ENCODE measurements at places on chromosomes 1 and 21.

DNA sequence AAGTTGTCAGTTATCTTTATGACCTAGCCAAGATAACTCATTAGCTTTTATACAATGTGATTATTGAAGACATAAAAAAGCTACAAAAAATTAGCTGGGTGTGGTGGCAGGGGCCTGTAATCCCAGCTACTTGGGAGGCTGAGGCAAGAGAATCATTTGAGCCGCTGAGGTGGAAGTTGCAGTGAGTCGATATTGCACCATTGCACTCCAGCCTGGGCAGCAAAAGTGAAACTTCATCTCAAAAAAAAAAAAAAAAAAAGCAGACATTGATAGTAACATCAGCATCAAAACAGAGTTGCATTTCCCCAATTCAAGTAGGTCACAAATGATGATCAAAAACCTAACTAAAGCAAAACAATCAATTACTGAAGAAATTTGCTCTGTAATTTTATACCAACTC lies 191.4 kb downstream of the PTGER3 start:
- no peak for DNase-seq

GRCh38 chr1:241640867-241641622 lies 876 bp upstream of the CHML start:
- DNase-seq = no peak

DNA sequence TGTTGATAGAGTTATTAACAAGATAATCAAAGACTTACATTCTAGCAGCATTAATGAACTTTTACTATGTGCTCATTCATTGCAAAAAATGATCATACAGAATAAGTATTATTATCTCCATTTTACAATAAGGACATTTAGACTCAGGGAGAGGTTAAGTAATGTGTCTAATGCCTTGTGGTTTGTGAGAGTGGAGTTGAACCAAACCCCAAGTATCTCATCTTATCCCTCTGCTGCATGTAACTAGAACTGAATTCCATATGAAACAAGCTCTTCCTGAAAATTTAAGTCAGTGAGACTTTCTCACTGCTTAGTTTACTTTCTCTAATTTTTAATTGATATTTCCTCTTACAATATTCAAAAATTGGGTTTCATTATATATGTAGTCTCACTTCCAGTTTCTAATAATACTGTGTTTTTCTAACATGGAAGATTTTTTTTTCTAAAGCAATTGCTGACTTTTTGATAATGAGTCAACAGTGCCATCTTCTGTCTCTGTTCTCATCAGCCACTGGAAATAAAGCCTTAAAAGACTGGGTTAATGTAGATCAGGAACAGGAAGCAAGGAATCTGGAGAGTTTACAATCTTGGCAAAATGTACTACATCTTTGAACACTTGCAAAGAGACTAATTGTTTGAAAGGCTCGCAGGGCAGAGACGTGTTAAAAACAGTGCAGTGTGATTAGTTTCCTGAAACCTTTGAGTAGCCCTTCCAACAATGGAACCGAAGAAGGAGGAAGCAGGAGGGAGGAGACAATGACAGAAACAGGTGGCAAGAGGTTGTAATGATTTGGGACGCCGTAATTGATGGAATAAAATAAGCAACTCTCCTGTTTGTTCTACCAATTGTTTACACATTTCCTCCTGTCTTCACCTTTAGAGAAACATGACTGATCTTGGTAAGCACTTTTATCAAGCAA lies 567.6 kb downstream of the MRPL39 start:
- DNase-seq = no peak

DNA sequence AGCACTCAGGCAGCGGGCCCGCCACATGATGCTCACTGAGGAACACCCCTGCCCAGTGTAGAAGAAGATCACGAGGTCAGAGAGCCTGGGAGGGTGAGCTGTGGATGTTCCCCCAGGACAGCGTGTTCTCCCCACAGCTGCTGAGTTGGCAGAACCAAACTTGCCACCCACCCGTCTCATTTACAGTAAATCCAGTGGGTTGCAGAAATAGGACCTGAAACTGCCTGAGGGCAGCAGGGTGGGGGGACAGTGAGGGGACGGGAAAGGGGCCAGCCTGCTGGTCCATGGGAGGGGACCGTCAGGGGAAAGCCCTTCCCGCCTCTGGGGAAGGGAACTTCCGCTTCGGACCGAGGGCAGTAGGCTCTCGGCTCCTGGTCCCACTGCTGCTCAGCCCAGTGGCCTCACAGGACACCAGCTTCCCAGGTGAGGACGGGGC lies at the start of gene C1QB:
Gene C1QB, plus strand, starts transcription at position 356 of the 436 bp plus-strand sequence. CDS start 6,227 bp downstream, outside the sequence.
- no peak for DNase-seq

DNA sequence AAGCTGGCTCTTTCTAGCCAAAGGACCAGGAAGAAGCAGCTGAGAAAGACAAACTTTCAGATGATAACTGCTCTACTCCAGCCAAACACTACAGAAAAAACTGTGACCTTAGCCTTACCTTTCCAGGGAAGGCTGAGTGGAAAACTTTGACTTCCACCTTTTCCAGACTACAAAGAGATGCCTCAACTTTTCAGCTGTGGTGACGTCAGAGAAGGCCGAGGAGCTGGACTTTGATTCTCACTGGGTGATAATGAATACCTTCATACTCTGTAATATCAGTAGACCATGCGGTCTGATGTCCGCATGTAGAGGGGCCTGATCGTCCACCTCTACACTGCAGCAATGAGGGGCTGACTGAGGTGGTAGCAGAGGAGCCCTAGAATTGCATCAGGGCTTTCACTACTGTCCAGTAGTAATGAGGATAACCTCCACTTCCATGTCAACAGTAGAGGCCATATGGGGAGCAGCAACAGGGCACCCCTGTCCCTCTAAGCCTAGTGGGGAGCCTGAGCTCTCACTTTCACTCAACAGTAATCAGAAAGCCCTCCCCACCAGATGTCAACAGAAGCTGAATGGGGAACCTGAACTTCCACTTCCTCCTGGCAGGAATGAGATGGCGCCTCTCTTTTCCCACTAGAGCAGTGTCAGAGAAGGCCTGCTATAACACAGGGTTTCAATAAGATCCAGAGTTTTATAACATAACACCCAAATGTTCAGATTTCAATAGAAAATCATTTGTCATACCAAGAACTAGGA lies 28.4 kb upstream of the PADI1 start:
- DNase-seq = no peak

GRCh38 chr1:219302697-219303096 lies 129.0 kb downstream of the LYPLAL1 start:
- no peak for DNase-seq

GRCh38 chr21:29078869-29079767 lies 5.7 kb upstream of the CCT8 start:
- DNase-seq = no peak

GRCh38 chr1:44409757-44410156 lies 4.7 kb downstream of the RNF220 start:
- no peak for DNase-seq

GRCh38 chr1:205972081-205972480 lies 28.8 kb upstream of the SLC26A9 start:
- DNase-seq = no peak

- DNase-seq = no peak
Observed at GRCh38 chr1:9399510-9400424, 107.1 kb downstream of the SPSB1 start.

DNA sequence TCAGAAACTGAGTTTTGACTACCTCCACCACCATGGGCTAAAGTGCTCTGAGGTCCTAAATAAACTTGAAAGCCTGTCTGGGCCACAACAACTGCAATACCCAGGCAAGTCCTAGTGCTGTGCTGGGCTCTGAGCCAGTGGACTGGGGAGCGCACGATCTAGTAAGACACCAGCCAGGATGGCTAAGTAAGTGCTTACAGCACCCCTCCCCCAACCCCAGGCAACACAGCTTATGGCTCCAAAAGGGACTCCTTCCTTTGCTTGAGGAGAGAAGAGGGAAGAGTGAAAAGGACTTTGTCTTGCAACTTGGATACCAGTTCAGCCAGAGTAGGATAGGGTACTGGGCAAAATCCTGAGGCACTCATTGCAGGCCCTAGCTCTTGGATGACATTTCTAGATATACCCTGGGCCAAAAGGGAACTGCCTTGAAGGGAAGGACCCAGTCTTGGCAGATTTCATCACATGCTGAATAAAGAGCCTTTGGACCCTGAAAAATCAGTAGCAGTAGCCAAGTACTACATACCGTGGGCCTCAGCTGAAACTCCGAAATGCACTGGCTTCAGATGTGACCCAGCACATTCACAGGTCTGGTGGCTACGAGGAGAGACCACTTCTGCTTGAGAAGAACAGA lies 1.6 kb downstream of the C1orf105 start:
- DNase-seq = no peak

GRCh38 chr1:118993700-118994026 lies 5.5 kb upstream of the TBX15 start:
- DNase-seq = no peak

GRCh38 chr21:33902349-33902748 lies 13.3 kb downstream of the ATP5PO start:
- DNase-seq = no peak

DNA sequence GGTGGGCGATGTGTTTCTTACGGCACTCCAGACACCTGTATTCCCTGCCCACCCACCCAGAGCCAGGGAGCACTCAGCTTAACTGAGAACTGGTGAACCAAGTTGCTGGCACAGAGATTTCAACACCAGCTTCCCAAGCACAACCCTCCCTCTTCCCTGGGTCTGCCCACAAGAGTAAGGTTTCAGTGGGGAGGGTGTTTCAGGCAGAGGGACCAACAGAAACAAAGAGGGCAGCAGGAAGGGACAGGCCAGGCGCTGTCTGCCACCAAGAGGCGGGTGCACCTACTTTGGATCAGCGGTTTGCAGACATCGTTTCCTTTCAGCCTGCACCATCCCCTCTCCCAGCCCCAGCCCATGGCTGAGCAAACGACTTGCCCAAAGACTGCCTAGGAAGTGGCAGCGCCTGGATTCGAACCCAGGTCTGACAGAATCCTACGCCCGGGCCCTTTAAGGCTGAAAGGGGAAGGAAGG lies 21.9 kb upstream of the ALDH4A1 start:
- DNase-seq = no peak

DNA sequence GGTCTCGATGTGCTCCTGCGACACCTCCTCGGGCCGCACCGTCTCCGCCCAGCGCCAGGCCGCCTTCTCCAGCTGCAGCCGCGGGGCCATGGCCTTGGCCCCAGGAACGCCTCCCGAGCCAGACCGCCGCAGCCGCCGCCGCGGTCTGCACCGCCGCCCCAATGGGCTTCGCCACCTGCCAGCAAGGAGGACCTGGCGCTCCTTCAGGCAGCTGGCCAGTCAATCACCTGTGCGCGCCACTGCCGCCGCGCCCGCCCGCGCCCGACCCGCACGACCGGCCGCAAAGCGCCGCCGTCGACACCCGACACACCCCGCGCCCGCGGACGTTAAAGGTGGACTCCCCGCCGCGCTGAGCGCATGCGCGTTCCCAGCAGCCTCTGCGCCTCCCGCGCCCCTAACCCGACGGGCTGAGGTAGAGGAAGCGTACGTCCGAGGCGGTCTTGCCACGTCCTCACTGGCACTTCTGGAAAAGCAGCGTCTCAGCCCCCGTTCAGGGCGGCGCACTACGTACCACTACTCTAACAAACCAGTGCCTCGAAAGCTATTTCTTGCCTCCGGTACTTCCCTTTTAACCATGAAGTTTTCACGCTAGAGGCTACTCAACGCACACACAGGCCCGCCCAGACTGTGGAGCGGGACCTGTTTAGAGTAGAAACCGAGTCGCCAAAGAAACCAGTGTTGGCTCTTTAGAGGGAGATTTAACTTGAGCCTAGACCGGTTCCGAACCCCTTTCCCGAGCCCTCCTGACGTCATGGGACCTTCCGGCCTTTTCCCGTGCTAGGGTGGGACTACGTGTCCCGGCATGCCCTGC lies at the start of gene USP48:
Gene USP48, minus strand, starts transcription at position 282 of the 811 bp plus-strand sequence. Its CDS starts 192 bp downstream, at position 90.
- DNase-seq = peak; percentile 92

- DNase-seq = no peak
Observed at GRCh38 chr21:41627428-41627827, 119.5 kb upstream of the TMPRSS2 start.

DNA sequence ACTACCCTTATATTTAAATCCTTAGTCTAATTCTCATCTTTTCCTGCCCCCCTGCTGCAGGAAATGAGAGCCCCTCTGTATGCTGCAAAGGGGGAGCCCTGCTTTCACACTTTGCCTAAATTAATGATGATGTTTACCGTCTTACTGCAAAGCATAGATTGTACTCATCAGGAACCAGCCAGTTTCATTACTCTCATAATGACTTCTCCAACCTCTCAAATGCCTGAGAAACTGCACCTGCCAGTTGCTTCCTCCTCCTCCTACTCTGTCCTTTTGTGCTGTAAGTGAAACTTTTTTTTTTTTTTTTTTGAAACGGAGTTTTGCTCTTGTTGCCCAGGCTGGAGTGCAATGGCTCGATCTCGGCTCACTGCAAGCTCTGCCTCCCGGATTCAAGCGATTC lies 101.7 kb downstream of the ADSS2 start:
- DNase-seq = no peak

- DNase-seq = no peak
Observed at GRCh38 chr21:28325618-28326017, 667.1 kb downstream of the LTN1 start.

DNA sequence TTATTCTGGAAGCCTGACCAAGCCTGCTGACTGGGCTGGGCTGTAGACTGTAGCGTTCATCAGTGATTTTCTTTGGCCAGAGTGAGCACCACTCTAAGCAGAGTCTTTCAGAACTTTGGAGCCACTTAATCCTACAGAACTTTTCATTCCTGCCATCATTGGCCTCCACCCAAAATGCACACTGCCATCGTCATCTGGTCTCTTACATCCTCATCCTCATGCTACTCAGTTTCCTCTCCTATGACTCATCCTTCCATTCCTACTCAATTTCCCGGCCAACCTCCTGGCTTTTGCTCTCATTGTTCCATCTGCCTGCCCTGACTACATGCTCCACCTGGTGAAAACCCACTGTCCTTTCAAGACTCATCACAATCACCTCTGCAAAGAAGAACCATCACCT lies 233.8 kb upstream of the USP25 start:
- no peak for DNase-seq

DNA sequence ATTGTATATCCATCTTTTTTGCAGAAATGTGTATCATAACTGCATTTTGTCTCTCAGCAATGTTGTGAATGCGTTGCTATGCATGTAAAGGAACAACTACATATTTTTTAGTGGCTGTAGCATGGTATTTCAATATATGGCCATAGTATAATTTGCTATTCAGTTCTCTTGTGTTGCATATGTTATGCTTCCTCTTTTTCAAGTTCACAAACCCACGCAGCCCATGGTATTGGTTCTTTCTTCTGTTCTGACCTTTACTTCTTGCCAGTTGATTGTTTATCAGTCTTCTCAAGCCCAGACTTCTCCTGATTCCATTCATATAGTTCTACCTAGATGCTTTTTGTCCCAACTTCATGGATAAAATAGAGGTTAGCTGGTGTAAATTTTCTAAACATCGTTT lies 6.1 kb downstream of the SLC22A15 start:
- no peak for DNase-seq

Measured in stimulated activated CD8-positive, alpha-beta memory T cell treated with anti-CD3 and anti-CD28 coated beads, Interleukin-2, amount 100 ng/mL, for 1 hour (primary cell).